ENCODE measurements at places on chromosomes 7 and 10.

DNA sequence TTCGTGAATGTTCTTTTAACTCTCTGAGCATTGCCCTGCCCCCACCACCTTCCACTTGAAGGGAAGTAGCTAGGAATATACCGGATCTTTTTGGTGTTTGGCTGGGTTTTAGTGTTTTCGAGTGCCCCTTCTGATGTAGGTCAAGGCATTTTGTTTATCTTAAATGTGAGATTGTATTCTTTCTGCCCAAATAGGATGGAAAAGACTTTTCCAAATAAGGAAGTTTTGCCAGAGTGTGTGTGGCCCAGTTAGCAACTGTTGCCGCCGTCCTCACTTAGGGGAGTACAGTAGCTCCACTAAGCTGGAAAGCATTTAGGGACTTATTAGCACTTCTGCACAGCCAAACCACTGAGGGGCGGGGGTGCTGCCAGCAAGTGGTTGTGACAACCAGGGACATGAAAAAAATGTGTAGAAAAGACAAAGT lies 29.8 kb upstream of the VCL start:
- no peak for DNase-seq

GRCh38 chr7:98685541-98685940 lies 68.5 kb downstream of the NPTX2 start:
- no peak for DNase-seq

- DNase-seq, result no peak
Observed at GRCh38 chr7:9149499-9150082, 716.2 kb downstream of the NXPH1 start.

GRCh38 chr10:133388973-133389818 lies 4.8 kb upstream of the MTG1 start:
- no peak for DNase-seq

DNA sequence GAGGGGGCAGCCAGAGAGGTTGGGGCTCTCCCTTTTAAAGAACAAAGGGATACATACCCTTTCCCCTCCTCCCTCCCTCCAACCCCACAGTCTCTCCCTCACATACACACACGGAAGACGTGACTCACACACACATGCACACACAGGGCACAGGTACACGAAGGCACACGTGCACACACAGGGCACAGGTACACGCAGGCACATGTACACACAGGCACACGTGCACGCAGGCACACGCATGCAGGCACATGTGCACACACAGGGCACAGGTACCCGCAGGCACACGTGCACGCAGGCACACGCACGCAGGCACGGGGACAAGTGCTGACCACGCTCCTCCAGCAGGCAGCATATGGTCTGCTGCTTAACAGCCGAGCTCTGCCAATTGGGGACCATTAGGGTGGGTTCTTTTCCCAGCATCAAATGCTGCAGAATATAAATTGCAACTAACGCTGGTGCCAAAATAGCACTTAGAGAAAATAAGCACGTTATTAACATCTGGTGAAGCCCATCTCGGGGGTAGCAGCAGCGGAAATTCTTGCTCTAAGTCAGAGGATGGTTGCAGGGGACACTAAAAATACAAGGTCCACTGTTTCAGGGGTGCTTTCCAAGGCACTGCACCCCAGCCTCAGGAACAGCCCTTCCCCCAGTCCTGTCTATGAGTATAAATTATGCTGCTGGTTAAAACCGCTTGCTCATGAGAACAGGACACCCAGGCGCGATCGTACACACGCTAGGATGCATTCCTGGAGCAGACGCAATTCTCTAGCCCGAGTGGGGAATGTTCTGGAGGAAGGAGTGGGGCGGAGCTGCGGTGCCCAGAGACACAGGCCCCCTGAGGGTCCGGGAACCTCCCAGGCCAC lies 55.2 kb upstream of the TNRC18 start:
- DNase-seq, result peak; percentile 85

- peak; percentile 66 for DNase-seq
Observed at GRCh38 chr7:2527505-2528467, 8.2 kb downstream of the LFNG start.

DNA sequence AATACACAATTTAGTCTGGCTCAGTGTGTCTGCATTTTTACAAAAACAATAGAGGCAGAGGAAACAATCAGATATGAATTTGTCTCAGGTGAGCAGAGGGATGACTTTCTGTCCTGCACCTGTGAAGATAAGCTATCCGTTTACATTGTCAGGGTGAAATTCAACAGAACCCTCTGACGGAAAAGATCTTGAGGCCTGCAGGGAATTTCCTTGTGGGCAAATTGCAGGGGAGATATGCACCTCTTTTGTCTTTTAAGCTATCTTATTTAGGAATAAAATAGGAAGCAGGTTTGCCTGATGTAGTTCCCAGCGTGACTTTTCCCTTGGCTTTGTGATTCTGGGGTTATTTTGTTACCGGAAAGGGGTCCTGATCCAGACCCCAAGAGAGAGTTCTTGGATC lies 325.1 kb downstream of the GALNT17 start:
- DNase-seq, result no peak

- no peak for DNase-seq
Observed at GRCh38 chr7:75033064-75033463, 40.5 kb downstream of the RCC1L start.

DNA sequence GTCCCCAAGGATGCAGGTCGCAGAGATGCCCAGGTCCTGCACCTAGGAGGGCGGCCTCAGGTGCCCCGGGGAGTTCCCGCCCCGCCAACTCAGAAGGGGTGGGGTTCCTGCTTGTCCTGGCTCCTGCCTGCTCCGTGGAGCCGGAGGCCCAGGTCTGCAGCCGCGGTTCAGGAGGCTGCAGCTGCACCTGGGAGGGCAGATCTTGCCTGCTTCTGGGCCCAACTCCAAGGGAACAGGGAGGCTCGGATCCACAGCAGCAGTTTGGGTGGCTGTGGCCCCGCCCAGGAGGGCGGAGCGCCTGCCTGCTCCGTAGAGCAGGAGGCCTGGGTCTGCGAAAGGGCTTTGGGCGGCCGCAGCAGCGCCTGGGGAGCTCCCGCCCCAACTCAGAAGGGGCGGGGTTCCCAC lies 108.2 kb upstream of the EGR2 start:
- no peak for DNase-seq

DNA sequence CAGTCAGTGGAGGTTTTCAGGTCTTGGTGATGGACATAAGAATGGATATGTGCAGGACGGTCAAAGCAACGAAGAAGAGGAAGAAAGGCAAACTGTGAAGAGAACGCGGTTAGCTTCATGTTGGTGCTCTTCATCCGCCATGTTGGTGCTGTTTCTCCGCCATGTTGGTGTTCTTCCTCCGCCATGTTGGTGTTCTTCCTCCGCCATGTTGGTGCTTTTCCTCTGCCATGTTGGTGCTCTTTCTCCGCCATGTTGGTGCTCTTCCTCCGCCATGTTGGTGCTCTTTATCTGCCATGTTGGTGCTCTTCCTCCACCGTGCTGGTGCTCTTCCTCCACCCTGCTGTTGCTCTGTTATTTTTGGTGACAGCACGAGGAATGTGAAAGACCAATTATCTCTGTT lies 95.4 kb downstream of the DOCK1 start:
- no peak for DNase-seq

DNA sequence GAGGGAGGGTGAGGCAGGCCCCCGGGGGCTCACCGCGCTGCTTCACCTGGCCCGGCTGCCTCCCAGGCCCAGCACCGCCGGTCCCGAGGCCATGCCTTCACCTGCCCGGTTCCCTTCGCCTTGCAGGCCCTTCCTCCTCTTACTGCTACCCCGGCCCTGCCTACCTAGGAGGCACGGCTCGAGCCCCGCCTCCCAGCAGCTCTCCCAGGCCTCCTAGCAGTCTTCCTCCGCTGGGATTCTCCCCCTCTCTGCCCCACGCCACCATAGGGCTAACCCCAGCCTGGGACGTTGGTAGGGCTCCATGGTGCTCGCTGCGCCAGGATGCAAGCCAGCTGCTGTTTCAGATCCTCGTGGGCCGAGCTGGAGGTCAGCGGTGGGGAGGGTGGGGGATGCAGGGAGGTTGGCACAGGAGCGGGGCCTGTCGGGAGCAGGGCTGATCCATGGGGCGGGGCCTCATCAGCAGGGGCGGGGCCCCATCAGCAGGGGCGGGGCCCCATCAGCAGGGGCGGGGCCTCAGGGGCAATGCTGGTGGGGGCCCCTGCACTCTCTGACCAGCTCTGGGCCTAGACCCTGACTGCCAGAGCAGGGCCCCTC lies 63.3 kb downstream of the RASGEF1A start:
- DNase-seq, result no peak

- no peak for DNase-seq
Observed at GRCh38 chr7:91165846-91166230, 98.4 kb upstream of the FZD1 start.

- no peak for DNase-seq
Observed at GRCh38 chr10:116049158-116049973, 223.6 kb downstream of the GFRA1 start.

DNA sequence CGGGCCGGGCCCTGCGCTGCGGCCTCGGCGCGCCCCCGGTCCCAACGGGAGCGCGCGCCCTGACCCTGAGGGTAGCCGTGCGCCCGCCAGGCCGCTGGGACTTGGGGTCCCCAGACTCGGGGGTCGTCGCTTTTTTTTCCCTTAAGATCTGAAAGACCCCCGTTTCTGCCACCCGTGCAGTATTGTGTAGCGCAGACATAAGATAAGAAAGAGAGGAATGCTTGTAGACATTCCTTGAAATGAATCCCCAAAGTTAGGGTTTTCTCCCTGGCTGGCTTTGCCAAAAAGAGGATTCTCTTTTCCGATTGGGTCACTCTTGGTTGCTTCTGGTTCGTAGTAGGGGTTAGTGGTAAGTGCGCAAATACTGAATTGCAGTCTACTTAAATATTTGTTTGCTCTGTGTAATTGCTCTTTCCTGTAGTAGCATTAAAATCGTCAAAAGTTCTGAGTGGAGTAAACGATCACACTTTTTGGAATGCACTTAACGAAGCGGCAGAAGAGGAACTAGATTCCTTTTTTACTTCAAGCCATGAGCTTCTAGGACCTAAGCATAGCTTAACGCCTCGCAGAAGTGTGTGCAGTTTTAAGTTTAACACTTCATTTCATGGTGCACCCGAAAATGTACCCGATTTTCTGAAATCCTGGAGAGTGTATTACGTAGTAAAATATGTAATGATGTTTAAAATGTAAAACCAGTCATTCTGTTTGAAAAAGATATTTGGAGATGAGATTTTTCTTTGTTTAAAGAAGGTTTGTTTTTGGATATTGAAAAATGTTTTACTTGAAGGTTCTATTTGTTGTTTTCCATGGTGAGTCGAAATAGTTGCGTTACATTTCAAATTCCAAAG lies 1.3 kb downstream of the CUL1 start:
- DNase-seq, result peak; percentile 10

DNA sequence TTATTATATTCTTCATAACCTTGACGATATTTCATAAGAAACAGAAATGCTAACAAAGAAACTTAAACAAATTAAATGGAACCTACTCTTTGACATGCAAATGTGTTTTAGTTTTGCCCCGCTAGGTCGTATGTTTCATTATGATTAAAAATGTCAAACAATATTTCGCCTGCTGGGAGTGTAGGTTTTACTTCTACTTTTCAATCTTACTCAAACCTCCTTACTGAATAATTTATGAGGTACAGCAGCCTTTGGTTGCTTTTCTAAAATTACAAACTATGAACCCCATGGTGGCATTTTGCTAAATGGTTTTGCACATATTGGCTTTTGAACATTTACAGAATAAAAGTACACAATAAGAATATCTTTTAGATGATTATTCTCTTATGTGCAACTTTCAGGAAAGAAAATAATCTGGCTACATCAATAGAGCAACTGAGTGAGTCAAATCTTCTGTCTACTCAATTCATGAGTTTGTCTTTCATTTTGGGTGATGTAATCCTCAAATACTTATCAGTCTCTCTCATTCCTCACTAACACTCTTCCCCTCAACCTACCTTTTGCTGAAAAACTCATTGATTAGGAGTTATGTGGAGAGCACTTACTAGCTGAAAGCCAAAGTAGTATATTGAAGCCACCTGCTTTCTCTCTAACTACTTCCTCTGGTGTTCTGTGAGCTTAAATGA lies 1226.4 kb downstream of the XPNPEP1 start:
- DNase-seq, result no peak

GRCh38 chr10:2202401-2202800 lies 465.1 kb upstream of the ADARB2 start:
- DNase-seq, result no peak

DNA sequence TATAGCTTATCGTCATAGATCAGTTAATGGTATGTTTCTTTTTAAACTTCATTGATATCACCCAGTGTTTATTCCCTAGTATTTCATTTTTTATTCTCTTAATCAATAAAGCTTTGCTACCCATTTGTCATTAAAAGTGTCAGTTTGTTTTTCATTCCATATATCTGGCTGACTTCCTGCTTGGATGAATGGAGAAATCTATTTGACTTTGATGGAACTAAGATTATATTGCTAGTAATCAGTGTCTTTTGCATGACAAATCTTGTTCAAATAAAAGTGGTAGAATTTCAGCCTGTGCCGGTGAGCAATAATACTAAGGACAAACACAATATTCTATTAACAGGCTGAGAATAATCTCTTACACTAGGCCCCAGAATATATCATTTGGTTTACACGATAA lies 203.3 kb downstream of the SEC23IP start:
- no peak for DNase-seq

DNA sequence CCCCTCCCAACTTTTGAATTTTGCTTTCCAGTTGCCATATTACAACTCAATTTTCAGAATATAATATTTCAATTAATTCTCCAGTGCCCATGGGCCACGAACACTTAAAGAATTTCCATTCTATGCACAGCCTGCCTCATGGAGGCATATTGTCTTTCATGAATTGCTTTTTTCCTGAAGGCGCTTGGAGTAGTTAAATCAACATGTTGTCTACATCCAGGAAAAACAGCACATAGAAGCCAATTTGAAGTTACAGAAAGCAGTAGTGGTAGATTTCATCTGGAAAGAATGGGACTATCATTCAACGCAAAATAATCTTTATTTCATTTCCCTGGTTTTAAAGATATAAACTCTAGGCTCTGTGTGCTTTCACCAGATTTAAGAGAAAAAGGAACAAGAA lies 106.0 kb downstream of the NRP1 start:
- DNase-seq, result no peak

DNA sequence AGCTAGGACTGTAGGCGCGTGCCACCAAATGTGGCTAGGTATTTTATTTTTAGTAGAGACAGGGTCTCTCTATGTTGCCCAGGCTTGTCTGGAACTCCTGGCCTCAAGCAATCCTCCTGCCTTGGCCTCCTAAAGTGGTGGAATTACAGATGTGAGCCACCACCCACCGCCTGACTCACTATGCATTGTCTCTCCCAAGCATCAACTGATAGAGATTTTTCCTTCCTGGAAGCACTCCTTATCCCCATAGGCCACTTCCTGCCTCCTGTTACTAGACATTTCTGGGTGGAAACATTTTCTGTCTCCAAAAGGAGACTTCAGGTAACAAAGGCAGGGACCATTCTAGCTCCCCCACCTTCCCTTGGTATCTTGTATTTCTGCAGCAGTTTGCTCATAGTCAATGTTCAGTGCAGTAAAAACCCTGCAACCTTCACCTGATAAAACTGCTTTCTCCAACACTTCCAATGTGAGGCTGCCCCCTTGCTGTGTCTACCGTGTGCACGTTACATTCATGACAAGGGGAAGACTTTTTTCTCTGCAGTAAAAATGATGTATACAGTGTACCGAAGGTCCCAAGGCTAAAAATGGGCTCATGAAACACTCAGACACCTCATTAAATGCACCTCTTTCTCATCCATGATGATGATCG lies 84.9 kb downstream of the NHLRC2 start:
- DNase-seq, result no peak

- DNase-seq, result peak; percentile 1
Observed at GRCh38 chr10:108496106-108496505, 1331.6 kb upstream of the SORCS1 start.

- no peak for DNase-seq
Observed at GRCh38 chr10:6838118-6838517, 258.0 kb upstream of the PRKCQ start.
